Uterine smooth muscle cell (primary cell): ENCODE measurements at places on chromosomes 5 and 9. TPM values are rescaled to one million over a fixed set of nuclear protein-coding genes. Genes with fewer than 3 reads are reported as not detected.

The ARSI gene
- 18.1 and 34.3 TPM in 2 replicates for total RNA-seq

The HBEGF gene
- total RNA-seq = 6.0 and 12.4 TPM in 2 replicates

The IDNK gene
- 6.3 and 6.7 TPM in 2 replicates for total RNA-seq

The PCSK1 gene
- 0.62 and 0.89 TPM in 2 replicates for total RNA-seq

The NR5A1 gene
- total RNA-seq = not detected in 2 replicates

The BHMT gene
- total RNA-seq = not detected in 2 replicates

The CCL27 gene
- 0.11 TPM in 1 of 2 replicates, not detected in the other for total RNA-seq

The F12 gene
- total RNA-seq = 0.22 and 0.50 TPM in 2 replicates

The KCNV2 gene
- not detected in 2 replicates for total RNA-seq

The SIT1 gene
- not detected in 2 replicates for total RNA-seq

The GABRA6 gene
- total RNA-seq = not detected in 2 replicates

The MEGF10 gene
- 0.12 and 0.22 TPM in 2 replicates for total RNA-seq

The NR6A1 gene
- total RNA-seq = 0.50 and 1.3 TPM in 2 replicates

The ZBED3 gene
- 0.44 and 1.5 TPM in 2 replicates for total RNA-seq

The SPATA31D4 gene
- under 0.01 TPM in 1 of 2 replicates, not detected in the other for total RNA-seq

The CHSY3 gene
- 3.8 and 5.5 TPM in 2 replicates for total RNA-seq
